ELR (cell line): ENCODE measurements at places on chromosomes 13 and 19.

- DNase-seq = no peak
Observed at GRCh38 chr19:4538601-4538954, 1.3 kb downstream of the LRG1 start.

DNA sequence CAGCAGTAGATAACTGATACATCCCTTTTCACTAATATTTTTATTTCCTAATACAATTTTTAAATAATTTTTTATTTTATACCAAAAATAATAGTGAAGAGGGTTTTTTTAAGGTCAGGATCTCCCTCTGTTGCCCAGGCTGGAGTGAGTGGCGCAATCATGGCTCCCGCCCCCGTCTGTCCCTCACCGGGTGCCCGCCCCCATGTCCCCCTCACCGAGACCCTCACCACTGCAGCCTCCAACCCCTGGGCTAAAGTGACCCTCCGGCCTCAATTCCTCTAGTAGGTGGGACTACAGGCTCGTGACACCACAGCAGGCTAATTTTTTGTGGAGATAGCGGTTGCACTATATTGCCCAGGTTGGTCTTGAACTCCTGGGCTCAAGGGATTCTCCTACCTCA is 17.8 kb upstream of the ZNF846 start:
- DNase-seq = no peak

DNA sequence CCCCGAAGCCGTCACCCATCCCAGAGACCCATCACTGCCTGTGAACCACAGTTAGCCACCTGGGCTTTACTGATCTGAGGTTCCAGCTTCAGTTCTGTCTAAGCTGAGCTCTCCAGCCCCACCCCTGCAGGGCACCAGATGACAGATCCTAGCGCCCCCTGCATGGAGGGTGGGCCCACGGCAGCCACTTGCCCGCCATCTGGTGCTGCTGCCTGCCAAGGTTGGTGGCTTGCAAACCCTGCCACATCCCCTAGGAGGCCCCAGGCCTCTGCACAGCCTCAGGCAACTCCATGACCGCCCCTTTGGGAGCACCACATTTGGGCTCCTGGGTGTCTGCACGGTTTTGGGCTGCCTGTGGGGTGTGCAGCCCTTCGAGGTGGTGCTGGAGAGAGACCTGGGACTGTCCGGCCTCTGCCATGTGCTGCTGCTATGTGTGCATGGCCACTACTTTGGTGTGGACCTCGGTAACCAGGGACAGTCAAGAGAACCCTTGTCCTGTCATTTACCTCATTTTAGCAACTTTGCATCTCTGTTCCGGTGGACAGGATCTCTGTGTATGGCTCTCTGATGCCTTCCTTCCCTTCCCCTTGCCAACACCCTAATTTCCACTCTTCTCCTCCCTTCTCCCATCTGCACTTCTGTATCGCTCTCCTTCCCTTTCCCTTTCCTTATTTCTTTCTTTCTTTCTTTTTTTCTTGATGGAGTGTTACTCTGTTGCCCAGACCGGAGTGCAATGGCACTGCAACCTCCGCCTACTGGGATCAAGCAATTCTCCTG is 17.4 kb upstream of the SDHAF1 start:
- DNase-seq = peak; percentile 21

GRCh38 chr19:6774821-6775707 is 2.6 kb downstream of the VAV1 start:
- no peak for DNase-seq

DNA sequence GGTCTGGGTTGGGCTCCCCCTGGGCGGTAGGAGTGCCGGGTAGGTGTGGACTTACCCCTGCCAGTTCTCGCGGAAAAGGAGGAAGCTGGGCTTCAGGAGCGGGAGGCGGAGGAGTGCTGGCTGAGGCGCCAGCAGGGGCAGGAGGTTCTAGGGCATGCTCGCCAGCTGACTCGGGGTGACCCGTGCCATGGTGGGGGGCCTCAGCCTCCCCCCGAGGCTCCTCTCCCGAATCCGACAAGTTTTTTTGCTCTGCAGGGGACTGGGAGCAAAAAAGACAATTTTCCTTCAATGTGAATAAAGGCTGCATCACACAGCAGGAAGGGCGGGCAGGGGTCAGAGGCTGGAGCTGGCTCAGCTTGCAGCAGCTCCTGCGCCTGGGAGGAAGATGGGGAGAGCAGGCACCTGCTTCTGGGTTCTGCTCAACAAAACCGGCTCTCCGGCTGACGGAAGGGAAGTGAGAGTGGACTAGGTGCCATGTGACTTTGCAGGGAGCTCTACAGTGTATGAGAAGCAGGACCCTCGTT is 26.5 kb downstream of the RANBP3 start:
- DNase-seq = no peak

DNA sequence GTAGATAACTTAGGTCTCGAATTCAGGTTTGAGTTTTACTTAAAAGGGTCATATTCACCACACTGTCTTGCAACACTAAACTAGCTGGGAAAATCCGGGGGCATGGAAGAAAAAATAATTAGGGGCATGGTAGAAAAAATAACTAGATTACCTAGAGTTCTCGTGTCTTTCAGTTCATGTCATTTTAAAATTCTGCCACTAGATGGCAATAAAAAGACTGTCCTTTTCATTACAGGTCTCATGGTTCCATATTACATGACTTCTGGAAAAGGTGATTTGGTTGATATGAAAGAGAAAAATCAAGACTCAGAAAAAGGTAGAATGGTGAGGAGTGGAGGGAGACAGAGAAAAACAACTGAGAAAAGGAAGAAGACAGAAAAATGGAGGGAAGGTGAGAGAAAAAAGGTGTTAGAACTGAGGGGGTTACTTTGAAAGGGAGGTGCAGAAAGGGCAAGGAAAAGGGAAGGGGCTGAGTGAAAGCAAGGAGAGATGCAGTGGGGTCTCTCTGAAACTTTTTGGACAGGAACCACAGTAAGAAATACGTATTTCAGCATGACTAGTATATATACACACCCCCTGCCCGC is 299.0 kb downstream of the KLF12 start:
- DNase-seq = peak; percentile 73

- DNase-seq = peak; percentile 14
Observed at GRCh38 chr13:35378939-35379338, 97.5 kb downstream of the MAB21L1 start.

DNA sequence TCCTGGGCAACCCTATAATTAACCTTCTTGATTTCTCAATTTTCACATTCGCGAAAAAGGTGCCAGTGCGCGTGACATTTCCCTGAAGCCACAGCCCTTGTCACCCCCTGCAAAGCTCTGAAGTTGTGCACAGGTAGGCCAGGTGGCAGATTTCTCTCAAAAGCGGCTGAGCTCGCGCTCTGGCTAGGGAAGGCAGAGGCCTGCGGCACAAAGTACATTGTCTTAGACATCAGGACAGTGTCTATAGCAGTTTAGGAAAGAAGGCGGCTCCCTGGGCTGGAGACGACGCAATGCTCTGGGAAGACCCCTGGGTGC is 42.9 kb upstream of the ZNF14 start:
- DNase-seq = peak; percentile 4

DNA sequence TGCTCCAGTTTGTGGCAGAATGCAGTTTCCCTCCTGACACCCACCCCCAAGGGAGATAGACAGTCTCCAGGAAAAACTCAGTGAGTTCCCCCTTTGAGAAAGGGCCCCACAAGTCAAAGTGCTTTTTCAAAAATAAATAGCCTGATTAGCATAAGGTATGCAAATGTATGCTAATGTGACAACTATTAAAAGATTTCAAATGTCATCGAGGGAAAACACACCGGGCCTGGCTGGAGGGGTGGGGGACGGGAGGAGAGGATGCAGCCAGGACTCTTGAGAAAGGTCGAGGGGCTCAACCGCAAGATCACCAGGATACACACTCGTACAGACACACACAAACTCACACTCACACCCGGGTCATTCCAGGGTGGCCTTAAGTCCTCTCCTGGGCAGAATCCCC is 34.3 kb upstream of the ZNRF4 start:
- DNase-seq = no peak

GRCh38 chr13:114234266-114234644 is 442 bp upstream of the CDC16 start:
- no peak for DNase-seq

DNA sequence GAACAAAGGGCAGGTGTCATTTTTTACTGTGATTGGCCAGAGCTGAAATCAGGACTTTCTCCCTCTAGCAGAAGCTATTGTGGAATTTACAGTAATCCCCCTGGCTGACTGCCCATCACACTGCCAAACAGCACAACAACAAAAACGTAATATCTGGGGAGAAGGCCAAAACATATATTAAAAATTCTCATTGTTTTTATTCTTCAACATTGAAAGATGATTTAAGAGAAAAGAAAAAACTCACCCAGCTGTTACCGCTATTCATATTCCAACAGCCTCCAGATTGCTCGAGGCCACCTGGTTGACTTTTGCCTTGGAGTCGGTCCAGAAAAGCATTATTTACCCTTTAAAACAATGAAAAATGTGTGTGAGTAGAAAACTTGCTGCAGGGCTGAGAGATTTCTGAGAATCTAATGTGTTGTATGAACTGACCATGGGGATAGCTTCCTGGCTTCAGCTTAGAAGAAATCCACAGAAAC is 97.2 kb downstream of the EPSTI1 start:
- DNase-seq = no peak

DNA sequence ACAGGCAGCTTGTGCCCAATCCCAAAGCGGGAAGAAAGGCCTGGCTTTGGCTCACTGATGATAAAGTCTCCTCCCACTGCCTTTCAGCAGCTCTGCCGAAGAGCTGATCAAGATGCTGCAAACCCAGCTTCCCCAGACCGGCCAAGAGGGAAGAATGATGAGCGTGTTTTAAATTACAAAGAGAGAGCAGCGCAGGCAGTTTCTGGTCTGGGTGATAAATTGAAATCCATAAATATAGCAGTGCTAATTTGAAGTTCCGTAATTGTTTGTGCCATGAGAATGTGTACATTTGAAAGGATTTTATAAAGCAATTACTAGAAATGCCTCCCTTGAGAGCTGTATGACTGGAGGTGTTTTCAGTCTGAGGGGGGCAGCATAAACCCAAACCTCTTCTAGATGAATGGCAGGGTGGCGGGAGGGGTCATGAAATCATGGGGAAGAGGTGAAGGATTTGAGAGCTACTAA is 171.8 kb downstream of the STK24 start:
- DNase-seq = no peak

DNA sequence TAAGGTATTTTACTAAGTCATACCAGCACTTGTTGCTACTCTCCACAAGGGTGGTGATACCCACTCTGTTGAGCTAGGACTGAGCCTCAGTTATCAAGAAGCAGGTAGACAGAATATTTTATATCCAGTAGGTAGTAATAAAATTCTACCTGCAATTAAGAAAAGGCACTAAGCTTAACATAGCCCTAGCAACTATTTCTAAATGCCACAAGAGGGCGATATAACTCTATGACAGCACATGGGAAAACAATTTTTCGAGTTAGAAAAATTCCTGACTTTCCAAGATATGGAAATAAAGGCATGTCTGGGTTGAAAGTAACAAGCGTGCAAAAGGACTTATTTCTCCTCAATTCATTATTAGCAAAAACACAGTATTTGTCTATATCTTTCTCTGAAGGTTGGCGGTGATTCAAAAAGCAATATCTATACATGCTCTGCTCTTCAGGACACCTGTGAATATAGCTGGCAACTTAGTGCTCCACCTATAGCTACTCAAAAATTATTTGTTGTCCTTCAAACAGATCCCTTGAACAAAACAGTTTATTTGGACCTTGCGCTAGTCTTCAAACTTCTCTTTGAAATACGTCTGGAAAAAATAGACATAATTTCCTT is 14.7 kb downstream of the CCDC169 start:
- peak; percentile 66 for DNase-seq

DNA sequence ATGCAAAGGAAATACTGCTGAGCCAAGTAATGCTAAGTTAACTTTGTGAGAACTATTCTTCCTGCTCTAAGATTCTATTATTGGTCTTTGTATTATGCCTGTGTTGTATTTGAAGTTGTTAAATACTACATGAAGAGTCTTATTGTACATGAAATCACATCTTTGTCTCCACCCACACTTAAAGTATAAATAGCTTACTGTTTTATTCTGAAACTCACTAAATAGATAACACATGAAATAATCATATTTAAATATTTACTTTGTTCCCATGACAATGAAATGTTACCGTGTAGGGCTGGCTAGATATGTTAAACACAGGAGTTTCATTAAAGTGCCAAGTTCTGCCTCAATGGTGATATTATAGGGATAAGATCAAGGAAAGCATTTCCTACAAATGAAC is 562.1 kb upstream of the ATXN8OS start:
- DNase-seq = no peak

GRCh38 chr19:45781214-45782161 is 802 bp downstream of the DMPK start:
- DNase-seq = peak; percentile 58

DNA sequence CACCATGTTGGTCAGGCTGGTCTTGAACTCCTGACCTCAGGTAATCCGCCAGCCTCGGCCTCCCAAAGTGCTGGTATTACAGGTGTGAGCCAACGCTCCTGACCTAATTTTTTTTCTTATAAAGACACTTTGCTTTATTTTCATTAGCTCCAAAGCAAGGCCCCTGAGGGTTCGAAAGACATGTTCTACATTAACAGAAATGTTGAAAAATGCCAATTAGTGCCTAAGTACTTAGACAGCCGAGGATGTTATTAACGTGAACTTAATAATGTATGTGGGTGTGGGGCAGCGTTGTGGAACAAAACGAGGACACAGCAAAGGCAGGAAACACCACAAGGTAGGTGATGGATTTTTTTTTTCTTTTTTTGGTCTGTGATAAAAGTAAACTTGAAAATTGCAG is 82.4 kb downstream of the COL4A1 start:
- DNase-seq = no peak

DNA sequence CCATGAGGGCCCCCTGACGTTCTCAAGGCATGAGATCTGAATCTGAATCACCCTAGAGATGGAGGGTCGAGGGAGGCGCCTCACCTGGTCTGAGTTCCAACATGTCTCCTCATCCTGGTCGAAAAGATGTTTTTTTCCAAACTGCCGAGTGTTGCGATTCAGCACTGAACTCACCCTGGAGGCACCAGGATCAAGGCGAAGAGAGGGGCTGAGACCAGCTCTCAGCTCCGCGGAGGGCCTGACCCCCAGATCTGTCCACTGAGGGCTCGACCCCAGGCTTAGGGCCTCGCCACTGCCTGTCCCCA is 555 bp downstream of the NR2C2AP start:
- peak; percentile 31 for DNase-seq

- peak; percentile 68 for DNase-seq
Observed at GRCh38 chr19:53927739-53928138, 18.7 kb downstream of the CACNG7 start.

DNA sequence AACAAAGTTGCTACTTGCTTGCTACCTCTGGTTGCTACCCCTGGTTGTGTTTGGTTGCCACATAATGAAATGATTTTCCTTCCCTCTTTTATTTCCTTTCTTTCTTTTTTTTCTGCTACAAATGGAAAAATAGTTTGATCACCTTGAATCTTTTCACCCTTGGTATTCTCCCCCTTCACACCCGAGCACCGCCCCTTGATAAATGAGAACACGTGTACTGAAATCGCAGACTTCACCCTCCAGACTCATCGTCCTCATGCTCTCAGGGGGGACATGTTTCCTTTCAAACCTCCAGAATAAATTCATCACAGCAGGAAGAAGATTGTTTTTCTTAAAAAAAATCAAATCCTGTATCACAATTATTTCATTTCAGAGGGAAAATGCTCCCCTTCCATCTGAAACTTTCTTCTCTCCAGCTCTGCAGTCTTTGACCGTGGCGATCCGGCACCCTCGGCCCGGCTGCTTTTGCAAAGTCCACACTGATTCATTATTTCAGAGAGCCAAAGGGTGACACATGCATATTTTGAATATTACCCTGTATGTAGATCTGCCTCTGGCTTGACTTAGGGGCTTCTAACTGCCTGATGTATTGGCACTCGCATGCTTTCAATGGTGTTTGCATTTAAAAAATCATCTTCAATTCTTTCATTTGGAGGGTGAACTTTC is 222.6 kb upstream of the MAB21L1 start:
- DNase-seq = peak; percentile 89

- no peak for DNase-seq
Observed at GRCh38 chr13:60312851-60313505, 84.0 kb upstream of the TDRD3 start.
